Left renal cortex interstitium (tissue), 4 donors: ENCODE measurements at places on chromosomes 7 and 10. TPM values are rescaled to one million over a fixed set of nuclear protein-coding genes. Genes with fewer than 3 reads are reported as not detected.

Gene NRCAM
- polyA plus RNA-seq = 26.6 TPM

Gene PRPS1L1
- not detected for polyA plus RNA-seq

Gene NRG3
- polyA plus RNA-seq = 12.3 TPM

Gene PTPN12
- 69.3 TPM for polyA plus RNA-seq

Gene KCNIP2
- polyA plus RNA-seq = 2.5 TPM
